ENCODE measurements at places on chromosomes 1 and 21. TPM values are rescaled to one million over a fixed set of nuclear protein-coding genes. Genes with fewer than 3 reads are reported as not detected.

GRCh38 chr1:25644962-25645361 is 28.4 kb downstream of the MAN1C1 start:
- no peak for DNase-seq
- no peak overlapping the region for H3K27ac ChIP-seq
- no peak overlapping the region for H3K4me3 ChIP-seq
- H3K4me1 ChIP-seq: peaks cover 13% of the 10 kb centered on the region

GRCh38 chr21:32198384-32198783 is 80.5 kb downstream of the MIS18A start:
- peaks cover 9% of the 10 kb centered on the region for H3K4me1 ChIP-seq
- H3K27ac ChIP-seq: no peak overlapping the region
- H3K27me3 ChIP-seq: no peaks in the 10 kb centered on the region
- H3K4me3 ChIP-seq: no peak overlapping the region
- no peak for DNase-seq
- no peaks in the 10 kb centered on the region for H3K36me3 ChIP-seq

DNA sequence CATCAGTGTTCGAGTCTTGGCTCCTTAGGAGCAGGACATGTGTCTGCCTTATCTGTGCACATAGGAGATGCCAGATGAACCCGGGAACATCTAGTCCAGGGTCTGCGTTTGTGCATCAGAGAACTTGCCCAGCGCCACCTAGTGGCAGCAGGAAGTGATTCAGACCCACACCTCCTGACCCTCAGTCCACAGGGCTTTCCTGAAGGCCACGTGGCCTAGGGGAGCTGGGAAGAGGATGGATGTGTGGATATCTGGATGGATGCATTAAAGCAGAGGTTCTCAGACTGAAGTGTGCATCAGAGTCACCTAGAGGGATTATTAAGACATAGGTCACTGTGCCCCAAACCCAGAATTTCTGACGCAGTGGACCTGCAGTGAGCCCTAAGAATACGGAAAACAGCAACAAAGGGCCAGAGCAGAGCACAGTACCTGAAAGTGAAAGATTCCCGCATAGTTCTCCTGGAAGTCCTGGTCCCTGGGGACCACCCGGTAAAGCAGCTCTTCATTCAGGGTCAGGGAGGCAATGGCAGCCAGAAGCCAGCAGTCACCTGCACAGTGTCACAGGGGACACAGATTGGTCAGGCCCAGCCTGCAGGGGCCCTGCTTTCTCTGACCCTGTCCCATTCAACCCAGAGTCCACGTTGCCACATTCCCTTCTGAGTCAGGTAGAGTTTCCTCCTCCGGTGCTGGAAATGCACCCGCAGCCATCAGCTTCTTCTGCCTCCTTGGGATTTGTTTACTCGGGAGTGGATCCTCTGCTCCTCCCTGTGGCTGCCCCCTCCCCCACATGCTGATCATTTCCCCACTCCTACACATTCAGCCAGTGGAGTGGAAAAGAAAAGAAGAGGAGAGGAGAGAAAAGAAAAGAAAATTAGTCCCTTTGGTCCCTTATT is 37.0 kb downstream of the CAPN8 start:
- H3K4me3 ChIP-seq: no peak overlapping the region
- H3K27me3 ChIP-seq: no peaks in the 10 kb centered on the region
- no peak for DNase-seq
- H3K4me1 ChIP-seq: no peaks in the 10 kb centered on the region

DNA sequence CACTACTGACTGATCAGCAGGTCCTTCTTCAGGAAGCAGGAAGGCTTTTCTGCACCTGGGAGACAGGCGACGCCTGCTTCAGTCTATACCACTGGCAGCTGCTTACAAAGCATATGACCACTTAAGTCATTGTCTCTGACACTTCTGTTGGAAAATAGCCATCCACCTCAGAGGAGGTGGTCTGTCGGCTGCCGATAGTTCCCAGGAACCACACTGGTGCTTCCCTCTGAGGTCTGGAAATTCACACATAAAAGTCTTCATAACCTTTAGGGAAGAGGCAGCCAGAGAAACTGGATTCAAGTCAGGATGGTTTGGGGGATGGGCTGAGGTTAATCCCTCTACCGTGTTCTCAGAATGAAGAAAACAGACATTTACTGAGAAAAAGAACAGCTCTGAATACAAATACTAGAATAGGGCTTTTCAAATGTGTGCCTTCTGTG is 15.6 kb upstream of the SRP9 start:
- H3K4me3 ChIP-seq: no peak overlapping the region
- H3K27ac ChIP-seq: peak overlapping the region; percentile 62
- H3K4me1 ChIP-seq: peaks cover 49% of the 10 kb centered on the region
- DNase-seq: no peak
- no peaks in the 10 kb centered on the region for H3K27me3 ChIP-seq
- H3K36me3 ChIP-seq: no peaks in the 10 kb centered on the region

GRCh38 chr1:177611402-177611801 is 358.5 kb downstream of the SEC16B start:
- DNase-seq: no peak
- H3K27ac ChIP-seq: no peak overlapping the region
- H3K27me3 ChIP-seq: no peaks in the 10 kb centered on the region
- H3K4me3 ChIP-seq: no peak overlapping the region
- no peaks in the 10 kb centered on the region for H3K36me3 ChIP-seq
- H3K4me1 ChIP-seq: no peaks in the 10 kb centered on the region

GRCh38 chr1:37814252-37814651 is 6.2 kb upstream of the YRDC start:
- H3K27me3 ChIP-seq: no peaks in the 10 kb centered on the region
- peaks cover 8% of the 10 kb centered on the region for H3K4me1 ChIP-seq
- DNase-seq: no peak
- no peak overlapping the region for H3K27ac ChIP-seq

Gene LDLRAD1
- total RNA-seq: not detected

Gene C8B
- not detected for total RNA-seq

GRCh38 chr1:65147424-65148177 is 402 bp upstream of the AK4 start:
- H3K27me3 ChIP-seq: no peaks in the 10 kb centered on the region
- H3K36me3 ChIP-seq: no peaks in the 10 kb centered on the region
- H3K4me3 ChIP-seq: peak overlapping the region; percentile 97
- peak overlapping the region; percentile 91 for H3K27ac ChIP-seq
- peak; percentile 7 for DNase-seq

DNA sequence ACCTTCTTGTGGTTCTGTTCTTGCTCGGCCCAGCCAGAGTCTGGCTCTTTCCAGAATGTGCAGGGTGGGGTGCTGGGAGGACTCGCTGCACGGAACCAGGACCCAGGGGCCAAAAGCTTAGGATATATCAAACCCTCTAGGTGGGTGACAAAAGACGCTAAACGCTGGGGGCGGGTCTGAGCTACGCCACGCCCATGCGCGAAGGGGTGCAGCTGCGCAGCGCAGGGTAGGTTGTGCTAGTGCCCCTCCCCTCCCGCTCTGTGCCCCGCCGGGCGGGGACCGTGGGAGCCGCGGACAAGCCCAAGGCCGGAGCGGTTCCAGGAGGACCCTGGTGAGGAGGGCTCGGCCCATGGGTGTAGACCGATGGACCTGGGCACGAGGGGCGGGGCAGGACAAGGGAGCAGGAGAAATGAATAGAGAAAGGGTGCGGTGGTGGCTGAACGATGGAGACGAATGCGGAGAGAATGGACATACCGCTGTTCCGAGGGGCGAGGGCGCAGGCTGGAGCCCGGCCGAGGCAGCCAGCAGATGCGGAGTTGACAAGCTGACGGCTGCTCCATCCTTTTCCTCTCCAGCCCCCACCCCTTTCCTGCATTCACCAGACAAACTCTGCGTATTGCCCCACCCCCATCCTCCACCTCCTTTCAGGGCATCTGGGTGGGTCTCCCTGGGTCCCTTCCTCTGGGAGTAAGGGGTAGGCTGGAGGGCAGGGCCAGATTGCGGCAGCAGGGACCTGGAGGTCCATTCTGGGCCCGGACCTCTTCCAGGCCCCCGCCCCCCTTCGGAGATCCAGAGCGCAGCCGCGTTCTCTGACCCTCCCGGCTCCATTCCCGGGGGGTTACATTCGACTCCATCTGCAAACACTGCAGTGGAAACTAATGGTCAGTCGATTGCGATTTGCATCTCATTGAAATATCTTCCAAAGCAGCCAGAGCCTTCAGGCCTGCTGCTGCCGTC is at the start of gene RUSC1:
RUSC1 (plus strand) TSS at position 234 of the 957 bp plus-strand sequence. CDS start 880 bp downstream, outside the sequence.
- DNase-seq: peak; percentile 34
- H3K27ac ChIP-seq: peak within 1 kb of the TSS; percentile 86
- no peaks in the 10 kb centered on the region for H3K27me3 ChIP-seq
- no peaks in the 10 kb centered on the region for H3K36me3 ChIP-seq
- peak within 1 kb of the TSS; percentile 80 for H3K4me3 ChIP-seq

Gene DCST1
- not detected for total RNA-seq

DNA sequence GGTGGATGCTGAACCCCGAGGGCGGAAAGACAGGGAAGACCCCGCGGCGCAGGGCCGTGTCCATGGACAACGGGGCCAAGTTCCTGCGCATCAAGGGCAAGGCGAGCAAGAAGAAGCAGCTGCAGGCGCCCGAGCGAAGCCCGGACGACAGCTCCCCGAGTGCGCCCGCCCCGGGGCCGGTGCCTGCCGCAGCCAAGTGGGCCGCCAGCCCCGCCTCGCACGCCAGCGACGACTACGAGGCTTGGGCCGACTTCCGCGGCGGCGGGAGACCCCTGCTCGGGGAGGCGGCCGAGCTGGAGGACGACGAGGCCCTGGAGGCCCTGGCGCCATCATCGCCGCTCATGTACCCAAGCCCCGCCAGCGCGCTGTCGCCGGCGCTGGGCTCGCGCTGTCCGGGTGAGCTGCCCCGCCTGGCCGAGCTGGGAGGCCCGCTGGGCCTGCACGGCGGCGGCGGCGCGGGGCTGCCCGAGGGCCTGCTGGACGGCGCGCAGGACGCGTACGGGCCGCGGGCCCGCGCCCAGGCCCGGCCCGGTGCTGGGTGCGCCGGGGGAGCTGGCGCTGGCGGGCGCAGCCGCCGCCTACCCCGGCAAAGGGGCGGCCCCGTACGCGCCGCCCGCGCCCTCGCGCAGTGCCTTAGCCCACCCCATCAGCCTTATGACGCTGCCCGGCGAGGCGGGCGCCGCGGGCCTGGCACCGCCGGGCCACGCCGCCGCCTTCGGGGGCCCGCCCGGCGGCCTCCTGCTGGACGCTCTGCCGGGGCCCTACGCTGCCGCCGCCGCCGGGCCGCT is 20.7 kb downstream of the FOXO6 start:
- no peak for DNase-seq
- H3K27me3 ChIP-seq: no peaks in the 10 kb centered on the region
- H3K27ac ChIP-seq: peak overlapping the region; percentile 98
- H3K4me3 ChIP-seq: peak overlapping the region; percentile 85
- H3K36me3 ChIP-seq: no peaks in the 10 kb centered on the region

DNA sequence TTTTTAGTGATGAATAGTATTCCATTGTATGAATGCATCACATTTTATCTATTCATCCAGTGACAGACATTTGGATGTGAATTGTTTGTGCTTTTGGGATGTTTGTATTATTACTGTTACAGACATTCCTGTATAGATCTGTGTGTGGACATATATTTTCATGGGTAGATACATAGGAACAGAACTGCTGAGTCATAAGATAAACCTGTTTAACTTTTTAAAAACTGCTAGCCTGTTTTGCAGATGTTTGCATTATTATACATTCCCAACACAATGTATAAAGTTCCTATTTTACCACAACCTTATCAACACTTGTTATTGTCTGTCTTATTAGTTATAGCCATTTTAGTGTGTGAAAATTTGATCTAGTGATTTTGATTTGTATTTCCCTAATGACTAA is 46.8 kb downstream of the TYW3 start:
- no peak overlapping the region for H3K27ac ChIP-seq
- no peak for DNase-seq
- H3K4me1 ChIP-seq: no peaks in the 10 kb centered on the region
- H3K36me3 ChIP-seq: no peaks in the 10 kb centered on the region

GRCh38 chr1:66271904-66272254 is 262.1 kb upstream of the SGIP1 start:
- peaks cover 21% of the 10 kb centered on the region for H3K4me1 ChIP-seq
- no peaks in the 10 kb centered on the region for H3K36me3 ChIP-seq
- peak overlapping the region; percentile 44 for H3K4me3 ChIP-seq
- H3K27ac ChIP-seq: peak overlapping the region; percentile 61
- H3K27me3 ChIP-seq: no peaks in the 10 kb centered on the region

GRCh38 chr1:54517496-54517895 is 30.5 kb upstream of the ACOT11 start:
- no peaks in the 10 kb centered on the region for H3K27me3 ChIP-seq
- H3K4me3 ChIP-seq: no peak overlapping the region
- no peak overlapping the region for H3K27ac ChIP-seq

Gene PADI1
- total RNA-seq: not detected

Gene NUCKS1
- 80.6 TPM for total RNA-seq

Gene EFNA3
- total RNA-seq: 1.5 TPM

GRCh38 chr1:181133441-181133951 is 45.0 kb downstream of the IER5 start:
- H3K4me1 ChIP-seq: peaks cover 47% of the 10 kb centered on the region
- no peak for DNase-seq
- no peaks in the 10 kb centered on the region for H3K36me3 ChIP-seq
- no peak overlapping the region for H3K4me3 ChIP-seq
- no peak overlapping the region for H3K27ac ChIP-seq
- no peaks in the 10 kb centered on the region for H3K27me3 ChIP-seq

DNA sequence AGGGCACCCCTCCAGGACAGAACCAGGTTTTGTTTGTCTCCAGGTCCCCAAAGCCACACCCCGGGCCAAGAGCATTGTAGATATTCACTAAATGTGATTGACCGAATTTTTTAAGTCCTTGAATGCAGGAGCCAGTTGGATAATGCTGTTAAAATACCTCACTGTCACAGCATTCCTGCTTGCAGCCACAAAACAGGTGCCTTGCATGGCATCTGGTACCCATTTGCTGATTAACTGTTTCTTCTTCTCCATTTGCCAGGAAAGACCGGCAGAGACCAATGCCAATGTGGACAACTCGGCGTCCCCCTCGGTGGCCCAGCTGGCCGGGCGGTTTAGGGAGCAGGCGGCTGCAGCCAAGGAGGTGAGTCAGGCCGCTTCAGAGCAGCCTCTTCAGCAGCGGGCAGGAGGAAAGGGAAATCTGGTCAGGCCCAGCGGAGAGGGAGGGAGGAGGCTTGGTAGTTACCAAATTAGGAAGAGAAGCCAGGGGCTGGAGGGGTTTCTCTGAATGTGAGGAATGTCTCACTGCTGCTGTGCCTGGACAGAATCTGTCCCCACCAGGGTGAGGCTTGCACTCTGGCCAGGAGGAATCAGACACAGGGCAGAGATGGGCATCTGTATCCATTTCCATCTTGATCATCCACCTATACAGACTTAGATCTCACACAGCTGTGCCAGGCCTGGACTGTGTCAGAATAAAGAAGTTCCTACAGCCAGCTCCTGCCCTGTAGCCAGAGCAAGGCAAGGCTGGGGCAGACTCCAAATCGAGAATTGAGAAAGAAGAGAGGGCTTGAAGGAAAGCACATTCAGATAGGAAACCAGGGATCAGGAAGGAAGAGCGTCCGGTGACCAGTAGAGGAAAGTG is 37.9 kb upstream of the MPZL1 start:
- H3K4me1 ChIP-seq: peaks cover 67% of the 10 kb centered on the region
- no peak overlapping the region for H3K4me3 ChIP-seq
- H3K36me3 ChIP-seq: no peaks in the 10 kb centered on the region
- no peaks in the 10 kb centered on the region for H3K27me3 ChIP-seq
- no peak for DNase-seq
- H3K27ac ChIP-seq: peak overlapping the region; percentile 69
